ENCODE measurements at places on chromosomes 12 and 14. TPM values are rescaled to one million over a fixed set of nuclear protein-coding genes. Genes with fewer than 3 reads are reported as not detected.

Gene TMTC1
- 98.0 TPM for total RNA-seq

Gene CAPZA3
- total RNA-seq = not detected

Gene CELA1
- total RNA-seq = not detected

Gene KRT6C
- total RNA-seq = not detected

Gene E2F7
- 1.5 TPM for total RNA-seq

Gene A2ML1
- total RNA-seq = 0.68 TPM

Gene IFNG-AS1
- not detected for total RNA-seq

Gene TAS2R9
- total RNA-seq = 0.25 TPM

Gene TMEM229B
- 0.63 TPM for total RNA-seq

Gene USP44
- 10.0 TPM for total RNA-seq

Gene GDF3
- 49.4 TPM for total RNA-seq

Gene CCDC177
- total RNA-seq = 0.24 TPM

Gene SLC25A29
- 54.1 TPM for total RNA-seq

Gene CKB
- total RNA-seq = 110 TPM

Gene CCDC197
- total RNA-seq = not detected

Gene DLST
- total RNA-seq = 51.6 TPM

Gene SIRT4
- total RNA-seq = 0.67 TPM

Gene FAM186B
- 0.64 TPM for total RNA-seq

Gene ADAM21
- 0.17 TPM for total RNA-seq

Gene PCBP2
- total RNA-seq = 218 TPM

Gene TOMM20L
- total RNA-seq = not detected

Gene C3AR1
- total RNA-seq = 0.08 TPM

Gene DUSP16
- 7.8 TPM for total RNA-seq

Gene LMNTD1
- total RNA-seq = not detected

Gene CIT
- total RNA-seq = 9.9 TPM

Gene CABP1
- total RNA-seq = 0.13 TPM

Gene KRT3
- not detected for total RNA-seq

Gene DDX55
- total RNA-seq = 20.0 TPM

Gene ATF7IP
- 62.0 TPM for total RNA-seq

Gene SMCO3
- 14.0 TPM for total RNA-seq

Gene REC8
- 32.7 TPM for total RNA-seq

Gene MARCHF9
- 17.2 TPM for total RNA-seq

All from motor neuron (in vitro differentiated cells).